ENCODE measurements at places on chromosomes 12 and 14. TPM values are rescaled to one million over a fixed set of nuclear protein-coding genes. Genes with fewer than 3 reads are reported as not detected.

Gene GRIP1
- 0.18 TPM for total RNA-seq

Gene LRRC10
- total RNA-seq = not detected

Gene SART3
- total RNA-seq = 68.9 TPM

Gene MORN3
- 4.2 TPM for total RNA-seq

Gene NAA25
- 25.0 TPM for total RNA-seq

Gene PLCZ1
- not detected for total RNA-seq

Gene AICDA
- not detected for total RNA-seq

Gene SLCO1B1
- total RNA-seq = not detected

Gene KRT2
- total RNA-seq = not detected

Gene CCDC38
- not detected for total RNA-seq

Gene CLEC2A
- total RNA-seq = not detected

Gene MAP3K9
- total RNA-seq = 5.9 TPM

Gene TC2N
- 195 TPM for total RNA-seq

Gene SNAPC1
- total RNA-seq = 5.5 TPM

Gene BATF
- total RNA-seq = 66.1 TPM

Gene SYNE3
- 86.2 TPM for total RNA-seq

Gene LTB4R
- 37.9 TPM for total RNA-seq

Gene KRT75
- total RNA-seq = not detected

Gene SEC23A
- 59.7 TPM for total RNA-seq
